Fibroblast of pulmonary artery (primary cell): ENCODE measurements at places on chromosomes 5 and 9.

DNA sequence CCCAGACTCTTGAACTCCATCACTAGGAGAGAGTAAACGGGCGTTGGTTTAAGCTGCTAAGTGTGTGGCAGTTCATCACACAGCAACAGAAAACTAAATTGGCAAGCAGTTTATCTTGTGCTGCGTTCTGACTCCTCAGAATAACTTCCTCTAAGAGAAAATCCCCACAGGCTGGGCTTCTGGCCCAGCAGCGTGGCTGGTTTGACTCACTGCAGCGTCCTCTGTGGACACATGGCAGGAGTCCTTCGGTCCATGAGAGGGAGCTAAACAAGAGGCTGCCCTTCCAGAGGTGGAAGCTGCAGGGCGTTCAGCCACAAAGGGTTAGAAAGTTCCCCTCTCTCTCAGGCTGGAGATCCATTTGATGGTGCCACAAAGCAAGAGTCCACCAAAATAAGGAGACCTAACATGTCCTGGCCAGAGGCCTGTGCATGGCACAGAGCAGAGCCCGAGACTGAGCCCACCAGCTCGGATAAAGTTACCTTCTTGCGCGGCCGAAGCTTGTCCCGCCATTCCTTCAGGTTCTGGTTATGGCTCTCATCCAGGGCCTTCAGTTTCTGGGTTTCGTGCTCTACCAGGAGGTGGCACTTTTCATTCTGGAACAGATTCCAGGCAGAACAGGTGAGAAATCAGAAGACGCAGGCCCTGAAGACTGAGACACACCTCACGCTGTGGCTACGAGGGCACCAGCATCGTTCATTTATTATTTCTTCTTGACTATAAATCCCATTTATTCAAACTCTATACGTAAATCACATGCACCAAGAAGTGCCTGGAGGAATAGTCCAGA, 46.2 kb upstream of the FBXW11 start:
- DNase-seq, result peak; percentile 92

DNA sequence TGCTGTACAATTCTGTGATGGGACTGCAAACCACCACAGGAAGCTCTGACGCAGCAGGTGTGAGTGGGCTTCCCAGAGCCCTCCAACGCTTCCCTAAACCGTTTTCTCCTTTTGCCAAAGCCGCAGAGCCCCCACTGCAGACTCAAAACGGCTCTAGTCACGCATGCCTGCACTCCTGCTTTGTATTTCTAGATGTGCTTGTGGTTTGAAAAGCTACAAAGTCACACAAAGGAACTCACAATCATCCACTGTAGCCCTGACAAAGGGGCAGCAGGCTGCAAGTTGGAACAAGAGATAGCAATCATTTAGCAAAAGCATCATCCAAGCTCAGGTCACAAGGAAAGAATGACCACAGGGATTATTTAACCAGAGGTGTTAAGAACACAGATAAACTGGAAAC, 79.3 kb downstream of the PTPN3 start:
- no peak for DNase-seq

- no peak for DNase-seq
Observed at GRCh38 chr5:173837654-173838053, 50.5 kb upstream of the CPEB4 start.

- no peak for DNase-seq
Observed at GRCh38 chr5:34043099-34043876, at the start of gene C1QTNF3. TSS of gene C1QTNF3 (minus strand) at chr5:34043213. CDS start at chr5:34043125, 88 bp downstream.

GRCh38 chr5:102874054-102874453, 118.9 kb downstream of the PAM start:
- DNase-seq, result no peak

DNA sequence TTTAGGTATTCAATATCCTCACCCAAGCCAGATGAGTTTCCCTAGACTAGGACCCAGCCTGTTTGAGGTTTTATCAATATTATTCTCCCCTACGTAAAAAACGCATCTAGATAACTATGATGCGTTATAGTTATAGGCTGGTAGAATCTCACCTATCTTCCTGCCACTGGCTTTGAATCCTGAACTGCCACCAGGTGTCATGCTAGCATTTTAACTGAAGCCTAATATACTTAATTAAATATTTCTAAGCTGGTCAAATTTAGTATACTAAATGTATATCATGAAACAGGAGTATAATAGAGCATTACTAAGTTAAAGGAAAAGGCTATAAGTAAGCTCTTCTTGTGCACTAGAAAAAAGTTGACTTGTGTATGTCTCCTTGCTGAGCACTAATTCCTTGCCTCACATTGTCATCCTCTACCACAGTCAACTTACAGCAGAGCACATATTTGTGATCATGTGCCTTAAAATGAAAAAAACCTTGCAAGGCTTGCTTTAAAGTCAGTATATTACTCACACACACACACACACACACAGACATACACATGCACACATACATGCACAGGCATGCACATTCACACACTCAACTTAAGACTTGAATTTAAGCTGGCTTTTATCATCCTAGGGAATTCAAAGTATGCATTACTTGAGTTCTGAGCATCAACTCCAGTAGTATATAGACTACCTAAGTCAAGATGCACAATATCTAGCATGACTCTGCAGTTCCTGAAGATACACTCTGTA, 303.4 kb downstream of the ADGRV1 start:
- no peak for DNase-seq

DNA sequence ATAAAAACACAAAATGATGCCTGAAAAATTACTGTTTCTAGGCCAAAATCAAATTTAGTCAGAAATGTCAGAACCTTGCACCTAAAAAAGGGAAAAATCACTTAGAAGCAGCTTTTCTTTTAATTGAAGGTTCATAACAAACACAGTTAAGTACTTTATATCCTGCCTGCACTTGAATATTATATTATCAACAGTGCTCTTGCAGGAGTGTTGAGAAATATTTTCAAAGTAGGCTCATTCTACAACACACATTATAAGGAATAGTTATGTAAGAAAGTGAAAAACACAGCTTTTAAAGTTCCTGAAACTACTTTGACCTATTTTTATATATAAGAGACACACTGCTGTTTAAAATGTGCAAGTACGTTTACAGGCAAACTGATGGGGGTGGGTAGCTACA, 8.3 kb downstream of the EDIL3 start:
- no peak for DNase-seq

DNA sequence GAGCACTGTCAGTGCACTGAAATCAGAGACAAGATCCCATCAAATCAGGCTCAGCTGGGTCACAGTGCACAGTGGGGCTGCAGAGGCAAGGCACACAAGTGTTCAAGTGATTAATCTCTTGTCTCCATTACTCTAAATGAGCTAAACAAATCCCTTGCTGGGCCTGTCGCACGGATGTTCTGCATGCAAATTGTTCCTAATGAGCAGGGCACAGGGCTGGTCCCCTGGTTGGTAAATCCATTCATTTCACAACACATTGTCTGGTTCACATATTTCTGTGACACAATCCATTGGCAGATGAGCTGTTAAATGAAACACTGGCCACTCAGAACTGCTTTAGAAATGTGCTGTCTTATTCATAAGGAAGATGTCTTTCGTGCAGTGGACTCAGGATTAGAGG, 167.9 kb upstream of the BRINP1 start:
- DNase-seq, result no peak

DNA sequence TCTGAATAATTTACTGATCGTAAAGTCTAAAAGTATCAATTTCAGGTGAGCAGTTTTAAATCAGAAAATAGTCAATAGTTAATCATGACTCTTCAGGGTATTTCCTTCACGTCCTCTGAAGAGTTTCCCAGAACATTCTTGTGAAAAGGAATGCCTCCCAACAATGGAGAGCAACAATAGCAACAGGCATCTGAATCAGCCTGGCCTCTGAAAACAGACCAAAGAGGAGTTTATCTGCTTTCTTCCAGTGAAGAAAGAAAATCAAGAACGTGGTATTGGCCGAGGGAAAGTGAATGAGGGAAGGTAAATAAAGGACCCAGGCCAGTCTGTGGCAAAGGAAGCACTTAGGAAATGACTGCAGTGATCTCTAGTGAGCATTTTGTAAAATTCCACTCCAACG, 26.1 kb upstream of the RASGEF1C start:
- no peak for DNase-seq

DNA sequence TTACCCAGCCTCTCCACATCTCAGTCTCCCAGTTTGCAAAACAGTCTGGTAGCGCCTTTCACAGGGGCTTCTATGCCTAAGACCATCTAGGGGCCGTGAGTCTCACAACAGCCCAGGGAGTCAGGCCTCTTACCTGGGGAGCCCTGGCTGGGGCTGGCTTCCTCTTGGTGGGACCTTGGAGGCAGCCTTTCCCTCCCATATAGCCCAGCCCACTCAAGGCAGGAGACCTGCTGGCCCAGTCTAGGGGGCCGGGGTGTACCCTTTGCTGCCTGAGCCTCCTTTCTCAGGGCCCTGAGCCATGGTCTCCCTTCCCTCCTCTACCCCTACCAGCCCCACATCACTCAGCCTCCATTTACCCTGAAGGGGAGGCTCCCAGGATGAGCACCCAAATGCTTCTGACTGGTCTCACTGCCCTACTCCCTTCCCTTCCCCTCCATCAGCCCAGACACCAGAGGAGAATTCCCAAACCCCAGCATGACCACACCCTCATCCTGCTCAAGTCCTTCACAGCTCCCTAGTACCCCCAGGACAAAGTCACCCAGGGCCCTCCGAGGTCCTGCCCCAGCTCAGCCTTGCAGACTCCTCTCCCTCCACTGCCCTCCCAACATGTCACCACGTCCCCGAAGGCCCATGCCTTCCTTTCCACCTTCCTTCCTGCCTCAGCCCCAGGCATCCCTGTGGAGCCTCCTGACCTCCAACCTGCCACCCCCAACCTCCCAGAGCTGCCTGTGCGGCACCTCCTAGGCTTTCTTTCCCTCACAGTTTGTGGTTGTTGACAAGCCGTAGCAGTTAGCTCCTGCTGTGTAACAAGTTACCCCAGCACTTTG, 55.3 kb downstream of the BARX1 start:
- no peak for DNase-seq

- no peak for DNase-seq
Observed at GRCh38 chr5:108312258-108312657, 69.6 kb downstream of the FBXL17 start.

DNA sequence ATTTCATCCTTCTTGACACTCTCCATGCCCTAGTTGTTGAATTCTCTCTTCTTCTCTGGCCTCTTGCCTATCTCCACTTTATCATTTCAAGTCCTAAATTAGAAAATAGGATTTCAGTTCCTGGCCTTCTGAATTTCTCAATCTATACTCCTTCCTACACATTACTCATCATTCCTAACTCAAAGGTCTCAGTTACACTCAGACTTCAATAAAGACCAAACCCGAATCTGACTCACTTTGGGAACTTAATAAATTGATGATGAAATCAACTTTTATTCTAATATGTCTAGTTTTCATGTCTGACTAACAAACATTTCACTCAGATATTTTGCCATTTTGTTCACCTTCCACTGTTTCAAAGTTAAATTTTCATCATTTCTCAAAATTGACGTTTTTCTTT, 113.6 kb upstream of the TSLP start:
- peak; percentile 75 for DNase-seq

DNA sequence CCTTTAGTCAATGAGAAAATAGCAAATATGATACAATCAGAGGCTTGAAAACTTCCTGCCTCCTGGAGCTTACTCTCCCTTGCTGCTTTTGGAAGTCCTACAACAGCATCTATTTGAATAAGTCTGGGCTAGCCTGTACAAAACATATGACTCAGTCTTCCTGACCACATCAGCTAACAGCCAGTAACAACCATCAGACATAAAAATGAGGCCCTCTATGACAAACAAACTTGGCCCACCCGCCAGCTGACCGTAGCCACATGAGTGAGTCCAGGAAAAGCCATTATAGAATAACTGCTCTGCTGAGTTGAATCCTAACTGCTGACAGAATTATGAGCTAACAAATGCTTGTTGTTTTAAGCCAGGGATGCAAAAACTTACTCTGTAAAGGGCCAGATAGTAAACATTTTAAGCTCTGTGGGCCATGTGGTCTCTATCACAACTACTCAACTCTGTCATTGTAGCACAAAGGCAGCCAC, 347.6 kb downstream of the PTPRD start:
- peak; percentile 77 for DNase-seq

DNA sequence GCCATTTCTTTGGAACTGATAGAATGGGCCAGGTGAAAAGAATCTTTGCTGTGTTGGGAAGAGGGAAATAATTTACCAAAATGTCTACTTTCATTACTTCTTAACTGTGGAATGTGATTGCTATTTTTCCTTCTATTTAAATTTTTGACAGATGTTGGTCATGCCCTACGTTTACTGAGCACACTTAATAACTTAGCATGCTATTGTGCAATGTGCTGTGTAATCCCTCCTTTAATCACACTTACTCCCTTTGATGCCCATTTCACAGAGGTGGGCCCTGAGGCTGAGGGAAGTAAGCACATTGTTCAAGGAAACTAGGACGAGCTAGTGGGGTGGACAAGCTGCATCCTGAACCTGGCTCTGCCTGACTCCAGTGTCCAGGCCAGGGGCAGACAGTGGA, 47.8 kb upstream of the INSYN2B start:
- no peak for DNase-seq

- DNase-seq, result peak; percentile 52
Observed at GRCh38 chr9:101566904-101567724, 27.7 kb downstream of the PPP3R2 start.

DNA sequence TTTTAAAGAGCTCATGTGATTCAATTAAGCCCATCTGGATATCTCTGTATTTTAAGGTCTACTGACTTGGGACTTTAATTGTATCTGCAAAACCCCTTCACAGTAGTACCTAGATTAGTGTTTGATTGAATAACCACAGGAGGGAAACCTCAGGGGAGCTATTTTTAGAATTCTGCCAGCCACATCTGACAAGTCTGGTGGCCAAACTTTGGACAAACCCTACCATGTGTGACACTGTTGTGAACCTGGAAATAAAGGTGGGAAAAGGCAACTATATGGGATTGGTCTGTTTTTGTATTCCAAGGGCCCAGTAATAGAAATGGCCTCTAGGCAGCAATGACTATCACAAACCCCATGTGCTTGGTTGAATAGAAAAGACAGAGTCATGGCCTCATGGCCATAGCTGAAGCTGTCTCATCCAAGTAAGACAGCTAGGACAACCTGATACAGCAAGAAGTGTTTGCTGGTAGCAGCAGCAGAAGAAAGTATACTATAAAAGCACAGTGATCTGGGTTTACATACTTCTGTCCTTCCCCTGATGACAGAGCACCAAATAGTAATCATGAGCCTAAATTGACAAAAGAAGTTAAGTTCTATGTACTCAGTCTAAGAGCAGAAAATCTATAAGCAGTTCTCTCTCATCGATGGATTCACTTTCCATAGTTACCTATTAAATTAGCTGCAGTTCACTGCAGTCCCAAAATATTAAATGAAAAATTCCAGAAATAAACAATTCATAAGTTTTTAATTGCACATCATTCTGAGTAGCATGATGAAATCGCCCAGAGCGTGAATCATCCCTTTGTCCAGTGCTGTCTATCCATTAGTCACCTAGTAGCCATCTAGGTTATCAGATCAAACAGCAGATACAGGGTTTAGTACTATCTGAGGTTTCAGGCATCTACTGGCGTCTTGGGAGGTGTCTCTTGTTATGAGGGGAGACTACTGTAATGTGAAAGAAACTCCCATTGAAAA, 189.8 kb downstream of the ARHGAP26 start:
- DNase-seq, result peak; percentile 67

- no peak for DNase-seq
Observed at GRCh38 chr9:119027901-119028699, 341.1 kb downstream of the BRINP1 start.

GRCh38 chr5:134656690-134657089, 8.1 kb downstream of the SEC24A start:
- no peak for DNase-seq

- DNase-seq, result no peak
Observed at GRCh38 chr5:147854331-147854730, 22.9 kb upstream of the SPINK1 start.
